ENCODE measurements at places on chromosomes 4 and X. TPM values are rescaled to one million over a fixed set of nuclear protein-coding genes. Genes with fewer than 3 reads are reported as not detected.

DNA sequence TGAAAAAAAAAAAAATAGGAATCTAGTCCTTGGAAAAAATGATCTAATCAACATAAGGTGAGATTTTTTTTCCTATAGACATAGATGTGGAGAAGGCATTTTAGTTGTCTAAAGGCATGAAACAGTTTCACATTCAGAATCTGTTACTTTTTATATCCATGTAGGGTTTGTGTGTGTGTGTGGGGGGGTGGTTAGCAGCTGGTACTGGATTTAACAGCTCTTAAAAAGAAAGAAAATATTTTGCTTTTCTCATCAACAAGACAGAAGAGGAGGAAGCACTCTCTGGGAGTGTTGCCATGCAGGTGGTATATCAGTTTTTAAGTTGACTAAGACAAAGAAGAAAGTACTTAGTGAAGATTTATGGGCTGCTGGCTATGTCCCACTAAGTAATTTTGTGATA lies 122.3 kb downstream of the VCX3B start:
- DNase-seq = no peak

- no peak for DNase-seq
These were observed 55.4 kb downstream of the MAML3 start for GRCh38 chr4:140098455-140099160.

GRCh38 chrX:16333453-16333852 lies 166.2 kb downstream of the MAGEB17 start:
- DNase-seq = no peak

GRCh38 chrX:20521222-20521621 lies 254.5 kb upstream of the RPS6KA3 start:
- no peak for DNase-seq

DNA sequence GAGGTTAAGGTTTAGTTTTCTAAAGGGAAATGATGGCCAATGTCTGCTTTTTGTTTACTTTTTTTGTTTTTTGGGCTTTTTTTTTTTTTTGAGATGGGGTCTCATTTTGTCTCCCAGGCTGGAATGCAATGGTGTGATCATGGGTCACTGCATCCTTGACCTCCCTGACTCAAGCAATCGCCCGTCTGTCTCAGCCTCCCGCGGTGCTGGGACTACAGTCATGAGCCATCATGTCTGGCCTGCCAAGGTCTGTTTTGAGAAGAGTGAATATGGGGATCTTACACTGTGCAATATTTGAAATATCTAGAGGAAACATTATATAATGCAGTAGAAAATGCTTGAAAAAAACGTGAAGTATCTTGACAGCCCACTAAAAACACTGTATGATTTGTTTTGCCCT lies 162.5 kb downstream of the GASK1B start:
- DNase-seq = no peak

- no peak for DNase-seq
These were observed 14.7 kb upstream of the ANXA5 start for GRCh38 chr4:121711263-121712000.

GRCh38 chr4:116628598-116628997 lies 456.8 kb downstream of the TRAM1L1 start:
- DNase-seq = no peak

DNA sequence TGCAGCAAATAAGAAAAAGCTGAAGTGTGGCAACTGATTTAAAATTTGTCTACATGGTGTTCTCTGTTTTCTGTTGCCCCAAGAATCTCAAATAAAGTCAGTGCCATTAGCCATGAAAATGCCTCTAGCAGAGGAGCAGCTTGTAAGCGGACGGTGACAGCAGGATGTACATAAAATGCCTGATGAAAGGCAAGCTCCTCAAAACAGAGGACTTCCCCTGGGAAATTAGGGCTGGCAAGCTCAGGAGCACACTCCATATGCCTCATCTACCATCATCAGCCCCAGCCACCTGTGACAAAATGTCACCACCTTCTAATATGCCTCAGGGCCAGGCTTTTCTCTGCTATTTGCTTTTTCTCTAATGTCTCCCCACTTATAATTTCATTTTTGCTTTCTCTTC lies 54.5 kb downstream of the ASB9 start:
- DNase-seq = no peak

DNA sequence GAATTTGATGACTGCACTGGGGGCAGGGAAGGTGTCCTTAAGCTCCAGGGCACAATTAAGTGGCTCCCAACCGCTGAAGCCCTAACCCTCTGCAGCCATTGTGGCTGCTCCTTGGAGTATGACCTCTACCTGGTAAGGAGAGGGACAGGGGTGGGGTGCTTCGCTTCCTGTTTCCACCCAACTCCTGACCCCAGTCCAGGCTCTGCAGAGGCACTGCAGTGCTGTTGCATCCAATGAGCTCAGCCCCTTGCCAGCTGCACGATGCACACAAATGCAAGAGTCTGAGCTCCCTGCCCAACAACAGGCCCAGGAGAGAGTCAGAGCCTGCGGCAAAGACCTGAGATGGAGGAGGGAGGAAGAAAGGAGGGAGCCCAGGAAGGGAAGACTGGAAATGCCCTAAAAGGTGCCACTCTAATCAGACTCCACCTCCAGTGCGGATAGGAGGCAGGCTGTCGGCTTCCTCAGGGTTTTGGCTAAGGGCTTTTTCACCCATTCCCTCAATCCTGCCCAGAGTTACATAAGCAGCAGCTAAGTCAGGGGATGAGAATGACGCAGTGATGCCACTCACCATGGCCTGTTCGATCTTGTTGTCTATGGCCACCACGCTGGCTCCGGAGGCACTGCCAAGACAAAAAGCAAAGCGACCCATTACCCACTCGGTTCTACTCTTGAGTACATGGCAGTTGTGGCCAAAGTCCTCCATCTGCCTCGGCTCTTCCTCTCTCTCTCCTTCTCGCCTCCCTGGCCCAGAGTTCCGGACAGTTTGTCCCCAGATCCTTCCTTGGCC lies 60.1 kb downstream of the TSC22D3 start:
- DNase-seq = no peak

DNA sequence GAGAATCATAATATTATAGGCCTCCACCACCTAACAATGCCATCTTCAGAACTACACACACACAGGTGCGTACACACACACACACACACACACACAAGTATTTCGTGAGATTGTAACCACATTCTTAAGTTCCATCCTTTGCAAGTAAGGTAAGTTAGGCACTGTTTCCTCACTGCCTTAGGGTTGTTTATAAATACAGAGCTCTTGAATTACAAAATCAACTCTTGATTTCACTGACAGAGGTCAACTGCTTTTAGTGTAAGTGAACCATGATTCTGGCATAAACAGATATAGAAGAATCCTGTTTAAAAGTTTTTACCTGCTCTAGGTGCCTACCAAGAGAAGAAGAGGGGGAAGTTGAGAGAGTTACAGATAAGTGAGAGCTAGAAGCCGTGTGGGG lies 166.1 kb downstream of the DMD start:
- no peak for DNase-seq

DNA sequence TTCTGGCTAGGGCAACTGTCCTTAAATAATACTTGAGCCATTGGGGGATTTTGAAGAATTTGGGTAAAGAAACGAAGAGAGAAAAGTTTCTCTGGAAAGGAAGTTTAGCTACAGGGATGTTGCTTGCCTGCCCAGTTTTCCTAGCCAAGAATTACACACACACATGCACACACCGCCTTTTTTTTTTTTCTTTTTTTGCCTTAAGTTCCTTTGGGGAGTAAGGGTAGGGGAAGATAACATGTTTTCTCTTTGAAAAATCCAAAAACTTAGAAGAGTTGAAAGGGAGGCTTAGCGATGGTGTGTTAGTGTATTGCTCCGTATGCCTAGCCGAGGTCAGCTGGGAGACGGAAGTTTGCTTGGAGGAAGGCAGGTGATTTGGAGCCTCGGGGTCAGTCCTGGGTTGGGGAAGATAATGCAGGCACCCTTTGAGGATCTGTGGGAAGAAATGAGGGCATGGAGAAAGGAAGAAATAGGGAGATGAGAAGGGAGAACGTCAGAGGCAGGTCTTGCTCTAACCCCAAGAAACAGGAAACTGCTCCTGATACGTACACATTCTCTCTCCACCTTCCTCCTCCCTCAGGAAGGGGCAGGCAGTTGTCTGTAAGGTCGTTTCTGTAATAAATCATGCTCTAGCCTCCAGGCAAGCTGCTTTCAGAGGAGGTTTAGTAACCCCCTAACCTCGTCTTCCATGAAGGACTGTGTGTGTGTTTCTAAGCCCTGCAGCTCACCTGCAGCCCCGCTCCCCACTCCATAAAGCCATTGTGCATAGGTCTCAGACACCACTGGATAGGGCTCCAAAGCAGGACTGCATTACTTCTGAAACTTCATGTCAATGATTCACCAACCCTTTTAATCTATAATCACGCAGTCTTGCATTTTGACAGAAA lies 10.5 kb downstream of the KLF3 start:
- no peak for DNase-seq

GRCh38 chr4:75101906-75102786 lies 169.2 kb downstream of the PARM1 start:
- DNase-seq = no peak

DNA sequence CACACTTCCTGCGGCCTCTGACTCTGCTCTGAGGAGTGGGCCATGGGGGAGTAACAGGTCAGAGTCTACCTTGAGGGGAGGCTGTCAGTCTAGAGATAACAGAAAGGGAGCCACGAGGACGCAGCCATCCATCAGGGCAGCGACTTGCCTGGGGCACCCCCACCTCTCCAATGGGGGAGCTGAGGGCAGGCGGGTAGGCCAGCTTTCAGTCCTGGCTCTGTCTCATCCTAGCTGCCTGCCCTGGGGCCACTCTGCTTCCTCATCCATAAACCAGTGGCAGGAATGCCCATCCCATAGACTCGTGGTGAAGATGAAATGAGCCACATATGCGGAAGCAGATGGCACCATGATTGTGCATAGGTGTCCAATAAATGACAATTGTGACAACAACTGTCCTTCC lies 13.2 kb downstream of the MAGED2 start:
- no peak for DNase-seq

DNA sequence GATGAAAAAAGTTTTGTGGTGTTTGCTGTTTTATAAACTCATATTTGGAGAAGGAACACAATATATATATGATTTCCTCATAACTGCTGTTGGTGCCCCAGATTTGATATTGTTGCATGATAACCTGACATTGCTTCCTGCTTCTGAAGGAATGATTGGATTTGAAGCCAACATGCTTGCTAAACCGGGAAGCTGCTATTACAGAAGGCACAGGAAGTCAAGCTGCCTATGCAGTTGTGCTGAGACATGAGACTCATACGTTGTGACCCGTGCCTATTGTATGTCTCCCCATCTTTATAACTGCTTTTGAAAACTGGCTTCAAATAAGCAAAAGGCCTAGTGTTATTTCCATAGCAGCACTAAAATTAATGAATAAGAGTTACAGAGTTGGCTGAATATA lies 32.9 kb downstream of the GAB1 start:
- DNase-seq = no peak

- DNase-seq = no peak
These were observed 142.6 kb upstream of the LEF1 start for GRCh38 chr4:108311313-108311712.

GRCh38 chrX:16711893-16712547 lies 449 bp downstream of the CTPS2 start:
- no peak for DNase-seq

IL2RG gene
- total RNA-seq = 0.28 TPM

KIT gene
- total RNA-seq = 1.5 TPM

DUX4 gene
- total RNA-seq = not detected

TMEM31 gene
- total RNA-seq = not detected

ZNF41 gene
- total RNA-seq = 8.0 TPM

CXorf65 gene
- total RNA-seq = not detected

APLN gene
- total RNA-seq = 1.1 TPM

NXF2B gene
- total RNA-seq = not detected

All from Panc1 (cell line).